ENCODE measurements at places on chromosomes 5 and 9.

DNA sequence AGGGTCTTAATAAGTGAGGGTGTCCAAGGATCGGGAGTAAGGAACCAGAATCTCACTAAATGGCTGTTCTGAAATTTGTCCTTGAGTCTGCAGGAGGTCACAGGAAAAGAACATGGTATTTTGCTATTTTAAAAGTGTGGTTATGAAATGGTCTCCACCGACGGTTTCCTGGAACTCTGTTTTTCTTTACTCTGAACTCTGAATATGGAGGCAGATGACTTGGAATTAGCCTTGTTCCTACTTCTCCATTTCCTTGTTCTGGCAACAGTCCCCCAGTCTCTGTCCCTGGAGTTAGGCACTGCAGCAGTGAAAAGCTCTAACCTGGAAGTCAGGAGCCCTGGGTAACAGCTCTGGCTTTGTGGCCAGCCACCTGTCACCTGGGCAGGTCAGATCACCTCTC is 46.6 kb upstream of the C5orf58 start:
- no peak for DNase-seq

DNA sequence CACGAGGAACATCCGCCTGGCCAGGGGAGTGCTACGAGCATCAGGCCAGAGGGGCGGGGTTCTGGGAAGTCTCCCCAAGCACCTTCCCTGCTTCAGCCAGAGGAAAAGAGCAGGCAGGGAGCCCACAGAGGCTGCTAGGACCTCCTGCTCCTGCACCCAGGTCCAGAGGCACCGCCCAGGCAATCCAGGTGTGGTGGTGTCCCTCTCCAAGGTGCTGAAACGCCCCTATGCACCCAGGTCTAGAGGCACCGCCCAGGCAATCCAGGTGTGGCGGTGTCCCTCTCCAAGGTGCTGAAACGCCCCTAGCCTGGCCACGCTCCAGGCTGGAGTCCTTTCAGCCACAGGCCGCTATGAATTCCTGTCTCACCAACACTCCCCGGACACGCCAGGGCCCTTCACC is 10.7 kb upstream of the UBAC1 start:
- DNase-seq: no peak

GRCh38 chr5:107296572-107296971 is 374.2 kb downstream of the EFNA5 start:
- DNase-seq: no peak

DNA sequence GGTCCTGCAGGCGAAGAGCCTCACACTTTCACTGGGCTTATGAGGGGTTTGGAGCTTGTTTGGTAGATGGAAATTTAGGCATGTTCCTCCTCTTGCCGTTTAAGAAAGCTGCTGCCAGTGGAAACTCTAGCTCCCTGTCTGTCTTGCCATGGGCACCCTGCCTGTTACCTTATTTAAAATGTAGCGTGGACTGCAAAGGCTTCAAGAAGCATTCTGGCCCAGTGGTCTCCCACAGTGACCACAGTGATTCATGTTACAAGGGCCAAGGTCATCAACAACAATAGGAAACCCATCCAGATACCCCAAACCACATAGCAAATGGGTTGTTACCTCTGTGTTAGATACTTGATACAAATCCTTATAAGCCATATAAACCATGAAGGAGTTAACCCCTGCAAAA is 96.6 kb downstream of the DPYSL3 start:
- DNase-seq: no peak

GRCh38 chr9:124489222-124489621 is 18.0 kb downstream of the NR5A1 start:
- no peak for DNase-seq

- no peak for DNase-seq
Measured at GRCh38 chr5:96875791-96876291, 459 bp upstream of the ERAP2 start.

DNA sequence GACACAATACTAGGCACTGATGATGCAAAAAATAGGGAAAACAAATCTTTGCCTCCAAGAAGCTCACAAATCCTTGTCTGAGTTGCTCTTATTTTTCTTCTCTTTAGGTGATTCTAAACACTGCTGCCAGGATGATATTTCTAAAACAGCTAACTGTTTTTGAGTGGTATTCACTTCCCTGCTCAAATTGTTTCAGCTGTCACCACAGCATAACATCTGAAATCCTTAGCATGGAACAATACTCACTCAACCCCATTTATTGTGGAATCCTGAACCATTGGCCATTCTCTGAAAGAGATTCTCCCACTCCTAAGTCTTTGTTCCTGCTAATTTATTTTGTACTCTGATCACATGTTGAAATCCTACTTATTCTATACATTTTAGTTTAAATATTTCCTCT is 4.8 kb upstream of the SHOC1 start:
- no peak for DNase-seq

GRCh38 chr9:87465816-87466215 is 31.9 kb upstream of the DAPK1 start:
- no peak for DNase-seq

DNA sequence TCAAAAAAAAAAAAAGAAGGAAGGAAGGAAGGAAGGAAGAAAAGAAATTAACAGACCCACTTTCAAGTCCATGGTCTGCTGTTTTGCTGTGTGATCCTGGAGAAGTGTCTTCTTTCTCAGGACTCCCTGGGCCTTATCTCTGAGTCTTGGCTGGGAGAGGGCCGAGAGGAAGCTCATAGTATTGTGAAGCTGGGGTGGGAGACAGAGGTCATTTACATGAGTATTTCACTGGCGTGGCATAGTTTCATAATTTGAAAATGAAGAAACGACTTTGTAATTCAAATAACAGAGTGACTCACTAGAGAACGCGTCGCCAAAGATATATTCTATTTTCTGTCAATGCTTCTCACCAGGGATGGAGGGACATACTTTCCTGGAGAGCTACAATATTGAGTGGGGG is 2.4 kb upstream of the C9orf50 start:
- no peak for DNase-seq

DNA sequence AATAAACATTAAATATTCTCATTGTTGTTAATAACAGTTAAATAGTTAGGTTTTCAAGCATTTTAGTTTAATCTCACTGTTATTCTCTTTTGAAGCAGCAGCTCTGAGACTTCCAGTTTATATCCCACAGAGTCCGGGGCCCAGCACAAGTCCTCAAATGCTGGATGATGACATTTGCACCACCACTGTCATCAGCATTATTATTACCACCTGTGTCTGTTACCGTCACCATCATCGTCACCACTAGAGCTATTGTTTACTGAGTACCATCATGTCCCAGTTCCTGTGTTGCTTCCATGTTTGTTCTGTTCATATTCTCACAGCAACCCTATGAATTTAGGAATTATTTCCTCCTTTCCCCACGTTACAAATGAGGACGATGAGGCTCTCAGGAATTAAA is 169.2 kb upstream of the NR3C1 start:
- DNase-seq: no peak

GRCh38 chr5:2579126-2579525 is 172.4 kb downstream of the IRX2 start:
- no peak for DNase-seq

DNA sequence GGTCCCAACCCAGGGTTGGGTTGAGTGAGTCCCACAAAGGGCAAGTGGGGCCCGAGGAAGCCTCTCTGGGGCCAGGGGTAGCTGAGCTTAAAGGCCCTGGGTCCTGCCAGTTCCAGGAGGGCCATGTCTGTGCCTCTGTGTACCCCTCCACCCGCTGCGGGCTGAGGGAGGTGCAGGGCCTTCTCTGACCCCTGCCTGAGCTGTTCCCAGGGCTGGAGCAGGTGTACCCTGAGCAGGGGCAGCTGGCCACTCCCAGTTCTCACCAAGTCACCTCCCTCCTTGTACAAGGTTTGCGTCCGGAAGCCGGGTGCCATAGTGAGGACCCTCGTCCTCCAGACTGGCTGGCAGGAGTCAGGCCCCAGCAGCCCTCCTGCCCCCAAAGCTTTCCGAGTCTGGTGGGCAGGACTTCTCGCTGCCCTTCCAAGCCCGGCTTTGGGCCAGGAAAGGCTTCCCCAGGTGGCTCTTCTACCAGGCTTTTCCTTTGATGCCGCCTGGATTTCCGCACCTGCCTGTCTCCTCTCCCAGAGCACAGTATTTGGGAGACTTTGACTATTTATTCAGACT is 9.2 kb upstream of the ENDOG start:
- no peak for DNase-seq

- DNase-seq: no peak
Measured at GRCh38 chr9:37719526-37719925, 34.1 kb upstream of the TRMT10B start.

DNA sequence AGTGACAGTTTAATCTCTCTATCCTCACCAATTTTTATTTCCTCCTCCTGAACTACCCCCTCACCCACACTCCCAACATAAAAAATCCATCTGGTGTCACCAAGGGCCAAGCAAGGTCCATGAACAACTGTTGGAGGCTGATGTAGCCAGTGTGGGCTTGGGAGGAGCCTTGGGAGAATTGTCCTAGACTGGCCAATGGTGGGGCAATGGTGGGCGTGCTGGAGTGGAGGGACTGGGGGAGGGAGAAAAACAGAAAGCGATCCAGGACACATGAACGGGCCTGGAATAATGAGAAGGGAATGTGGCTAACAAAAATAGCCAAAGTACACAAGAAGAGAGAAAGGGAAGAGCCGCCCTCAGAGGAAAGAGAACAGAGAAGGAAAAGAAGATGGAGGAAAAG is 272.6 kb downstream of the ENC1 start:
- no peak for DNase-seq

Data from GM12892 (cell line).